ENCODE measurements at places on chromosomes 7 and 10.

GRCh38 chr10:133335246-133336117 is 1.2 kb downstream of the CALY start:
- no peak overlapping the region for H3K27ac ChIP-seq
- no peaks in the 10 kb centered on the region for H3K36me3 ChIP-seq
- DNase-seq = peak; percentile 87

DNA sequence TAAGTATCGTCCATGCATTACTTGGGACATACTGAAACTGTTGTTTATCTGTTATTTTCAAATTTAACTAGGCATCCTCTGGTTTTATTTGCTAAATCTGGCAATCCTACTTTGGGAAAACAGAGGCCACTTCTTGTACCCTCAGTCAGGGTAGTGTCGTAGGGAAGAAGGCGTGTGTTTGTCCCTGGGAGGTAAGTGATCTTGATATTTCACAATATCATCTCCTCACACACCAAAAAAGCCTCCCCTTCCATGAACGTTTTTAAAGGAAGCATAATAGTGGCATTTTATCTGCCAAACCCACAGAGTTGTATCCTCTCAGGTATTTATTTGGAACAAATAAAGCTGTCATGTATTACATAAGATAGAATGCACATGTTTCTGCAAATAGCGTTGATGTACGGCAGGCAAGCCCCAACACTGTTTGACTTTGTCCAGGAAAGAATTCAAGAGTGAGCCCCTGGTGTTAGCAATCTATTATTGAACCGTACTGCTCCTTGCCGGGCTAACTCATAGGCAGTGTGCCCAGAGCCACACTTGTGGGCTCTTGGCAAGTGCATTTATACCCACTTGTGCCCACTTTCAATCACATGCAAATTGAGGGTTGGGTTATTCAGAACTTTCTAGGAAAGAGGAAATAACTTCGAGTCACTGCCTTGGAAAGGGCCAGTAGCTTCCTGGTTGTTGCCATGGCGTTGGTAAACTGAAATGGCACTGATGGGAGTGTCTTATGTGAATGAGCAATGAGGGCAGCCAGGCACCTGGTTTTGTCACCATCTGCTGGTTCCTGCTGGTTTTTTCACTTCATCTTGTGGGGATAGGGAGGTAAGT is 266.0 kb downstream of the USP6NL start:
- no peaks in the 10 kb centered on the region for H3K27me3 ChIP-seq
- no peak overlapping the region for H3K27ac ChIP-seq
- no peaks in the 10 kb centered on the region for H3K36me3 ChIP-seq
- H3K4me3 ChIP-seq = no peak overlapping the region
- no peak for DNase-seq

- no peaks in the 10 kb centered on the region for H3K4me1 ChIP-seq
- no peaks in the 10 kb centered on the region for H3K27me3 ChIP-seq
- no peak overlapping the region for H3K4me3 ChIP-seq
- H3K36me3 ChIP-seq = no peaks in the 10 kb centered on the region
Measured at GRCh38 chr10:121808835-121809234, 119.0 kb downstream of the ATE1 start.

DNA sequence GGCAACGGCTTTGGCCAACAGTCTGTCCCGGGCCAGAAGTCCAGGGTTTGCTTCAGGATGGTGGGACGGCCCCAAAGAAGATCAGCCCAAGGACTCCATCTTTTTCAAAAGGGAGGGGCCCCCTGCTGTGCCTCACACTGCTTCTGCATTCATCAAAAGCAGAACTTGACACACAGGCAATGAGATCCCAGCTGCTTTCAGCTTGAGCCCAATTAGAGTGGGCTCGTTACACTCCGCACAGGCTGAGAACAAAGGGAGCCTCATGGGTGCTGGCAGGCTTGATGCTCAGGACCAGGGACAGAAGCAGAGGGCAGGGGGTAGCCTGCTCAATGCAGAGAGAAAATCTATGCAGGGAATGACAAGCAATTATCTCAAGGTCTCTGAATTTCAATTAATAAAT is 45.5 kb downstream of the VOPP1 start:
- H3K36me3 ChIP-seq = no peaks in the 10 kb centered on the region
- H3K27me3 ChIP-seq = no peaks in the 10 kb centered on the region
- H3K4me3 ChIP-seq = no peak overlapping the region
- H3K4me1 ChIP-seq = no peaks in the 10 kb centered on the region
- no peak for DNase-seq

DNA sequence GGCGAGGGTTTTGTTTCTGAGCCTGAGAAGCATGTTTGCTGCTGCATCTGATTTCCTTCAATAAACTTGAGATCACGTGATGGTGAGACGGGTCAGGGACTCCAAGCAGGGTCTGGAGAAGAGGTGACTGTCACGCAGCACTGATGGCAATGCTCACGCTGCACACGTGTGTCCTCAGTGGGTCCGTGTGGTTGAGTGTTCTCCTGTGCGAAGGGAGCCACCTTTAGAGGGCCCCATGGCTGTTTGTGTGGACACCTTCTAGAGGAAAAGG is 100.4 kb downstream of the WDR37 start:
- no peaks in the 10 kb centered on the region for H3K36me3 ChIP-seq
- H3K27me3 ChIP-seq = no peaks in the 10 kb centered on the region
- no peak overlapping the region for H3K27ac ChIP-seq

GRCh38 chr7:125358551-125359167 is 429.0 kb upstream of the POT1 start:
- H3K27me3 ChIP-seq = no peaks in the 10 kb centered on the region
- no peak overlapping the region for H3K4me3 ChIP-seq
- DNase-seq = no peak
- no peaks in the 10 kb centered on the region for H3K36me3 ChIP-seq

GRCh38 chr10:132457328-132458070 is 60.5 kb downstream of the PWWP2B start:
- H3K36me3 ChIP-seq = no peaks in the 10 kb centered on the region
- DNase-seq = peak; percentile 50
- H3K4me1 ChIP-seq = no peaks in the 10 kb centered on the region

- H3K4me1 ChIP-seq = no peaks in the 10 kb centered on the region
- no peak overlapping the region for H3K4me3 ChIP-seq
- no peaks in the 10 kb centered on the region for H3K27me3 ChIP-seq
Measured at GRCh38 chr10:24561453-24561852, 162.2 kb downstream of the ARHGAP21 start.

DNA sequence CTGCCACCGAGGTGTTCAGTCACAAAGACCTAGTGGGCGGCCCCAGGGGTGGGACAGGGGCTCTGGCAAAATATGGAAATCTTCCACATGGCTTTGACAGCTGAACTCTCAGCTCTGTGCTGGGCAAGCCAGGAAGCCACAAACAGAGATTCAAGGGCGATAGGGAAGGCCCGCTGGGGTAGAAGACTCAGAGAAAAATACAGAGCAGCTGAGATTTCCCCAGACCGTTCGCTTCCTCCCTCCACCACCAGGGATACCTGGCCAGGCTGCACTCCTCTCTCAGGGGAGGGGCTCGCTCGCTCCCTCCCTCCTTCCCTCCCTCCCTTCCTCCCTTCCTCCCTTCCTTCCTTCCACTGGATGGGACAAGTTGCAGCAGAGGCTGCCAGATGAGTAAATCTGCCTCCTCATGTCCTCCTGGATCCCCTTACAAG is 260.5 kb downstream of the PRPF18 start:
- H3K27me3 ChIP-seq = no peaks in the 10 kb centered on the region
- no peak overlapping the region for H3K4me3 ChIP-seq
- H3K36me3 ChIP-seq = no peaks in the 10 kb centered on the region
- no peak for DNase-seq
- no peak overlapping the region for H3K27ac ChIP-seq

DNA sequence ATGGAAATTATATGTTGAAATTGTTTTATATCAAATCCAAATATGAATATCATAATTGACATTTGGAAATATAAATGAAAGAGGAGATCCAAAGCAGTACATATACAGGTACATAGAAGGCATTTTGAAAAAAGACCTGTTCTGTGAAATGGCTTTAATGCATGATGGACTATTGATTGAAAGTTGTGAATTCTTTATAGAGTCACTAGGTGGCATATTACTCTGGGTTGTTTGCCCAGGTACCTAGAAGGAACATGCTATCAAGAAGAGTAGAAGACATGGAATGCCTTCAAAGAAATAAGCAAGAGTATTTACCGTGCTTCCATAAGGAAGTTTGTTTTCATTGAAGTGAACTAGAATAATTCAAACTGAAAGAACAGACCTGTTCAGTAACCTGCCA is 160.0 kb upstream of the ANK3 start:
- no peaks in the 10 kb centered on the region for H3K36me3 ChIP-seq
- no peak overlapping the region for H3K27ac ChIP-seq
- DNase-seq = no peak

DNA sequence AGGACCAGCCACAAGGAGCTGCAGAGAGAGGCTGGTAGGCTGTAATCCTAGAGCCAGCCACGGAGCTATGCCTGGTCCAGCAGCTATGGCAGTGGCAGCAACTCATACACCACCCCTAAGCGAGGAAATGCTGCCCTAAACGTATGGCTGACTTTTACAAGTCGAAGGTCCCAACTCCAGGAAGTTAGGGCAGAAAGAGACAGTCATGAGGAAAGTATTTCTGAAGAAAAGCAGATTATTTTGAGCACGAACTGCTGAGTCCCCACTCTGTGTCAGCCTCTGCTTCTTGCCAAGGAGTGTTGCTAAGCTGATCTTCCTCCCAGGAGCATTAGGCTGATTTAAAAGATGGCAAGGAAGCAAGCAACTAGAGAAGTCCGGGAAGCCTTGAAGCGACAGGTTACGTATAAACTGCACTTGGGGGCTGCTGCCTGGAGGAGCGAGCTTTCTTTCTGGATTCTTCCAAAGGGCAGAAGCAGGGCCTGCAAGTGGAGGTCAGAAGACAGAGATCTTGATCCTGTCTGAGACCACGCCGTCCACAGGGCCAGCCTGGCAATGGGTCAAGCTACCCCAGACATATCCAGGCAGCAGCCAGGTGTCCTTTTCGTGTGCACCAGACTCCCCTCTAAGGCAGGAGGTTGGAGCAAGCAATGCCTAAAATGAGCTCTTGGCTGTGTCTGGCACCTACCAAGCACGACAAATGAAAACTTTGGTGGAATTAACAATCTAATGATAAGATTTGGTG is 39.4 kb downstream of the PLXNA4 start:
- no peak for DNase-seq
- H3K27me3 ChIP-seq = no peaks in the 10 kb centered on the region
- H3K4me1 ChIP-seq = no peaks in the 10 kb centered on the region
- no peak overlapping the region for H3K4me3 ChIP-seq

DNA sequence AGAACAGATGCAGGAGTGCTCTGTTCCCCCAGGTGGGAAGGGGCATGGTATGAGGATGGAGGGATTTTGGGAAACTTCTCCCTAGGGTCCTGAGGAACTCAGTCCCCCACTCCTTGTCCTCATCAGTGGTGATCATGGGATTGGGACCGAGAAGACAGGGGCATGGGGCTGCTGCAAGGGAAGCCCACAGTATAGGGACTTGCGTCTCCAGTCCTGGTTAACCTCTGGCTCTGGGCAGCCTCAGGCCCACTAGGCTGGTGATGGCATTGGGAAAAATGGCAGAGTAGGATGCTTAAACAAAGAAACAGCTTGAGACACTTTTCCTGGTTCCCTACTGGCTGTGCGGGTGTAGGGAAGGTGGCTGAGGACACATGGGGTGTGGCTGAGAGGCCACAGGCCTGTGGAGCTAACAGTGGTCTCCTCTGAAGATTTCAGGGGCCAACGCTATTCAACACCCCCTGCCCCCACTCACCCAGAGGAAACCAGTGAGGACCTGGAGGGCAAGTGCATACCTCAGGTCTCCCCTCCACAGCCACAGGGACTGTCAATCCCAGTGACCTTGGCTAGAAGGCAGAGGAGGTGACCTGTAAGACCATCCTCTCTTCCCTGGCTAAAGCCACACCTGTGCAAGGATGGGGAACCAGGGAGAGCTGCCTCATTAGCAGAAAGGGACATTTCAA is 261.3 kb downstream of the CCSER2 start:
- no peaks in the 10 kb centered on the region for H3K4me1 ChIP-seq
- DNase-seq = no peak
- H3K36me3 ChIP-seq = no peaks in the 10 kb centered on the region
- no peak overlapping the region for H3K27ac ChIP-seq
- no peaks in the 10 kb centered on the region for H3K27me3 ChIP-seq
- H3K4me3 ChIP-seq = no peak overlapping the region

- H3K4me3 ChIP-seq = peak overlapping the region; percentile 48
- peak; percentile 49 for DNase-seq
- H3K27me3 ChIP-seq = no peaks in the 10 kb centered on the region
- no peaks in the 10 kb centered on the region for H3K36me3 ChIP-seq
- H3K4me1 ChIP-seq = peaks cover 5% of the 10 kb centered on the region
- no peak overlapping the region for H3K27ac ChIP-seq
Measured at GRCh38 chr10:30999070-30999712, 32.5 kb downstream of the ZNF438 start.

GRCh38 chr10:30433730-30434272 is at the start of gene MAP3K8:
TSS of gene MAP3K8 (plus strand) at chr10:30434184. CDS start at chr10:30438939, 4,755 bp downstream.
- DNase-seq = peak; percentile 97
- no peaks in the 10 kb centered on the region for H3K36me3 ChIP-seq
- H3K27me3 ChIP-seq = no peaks in the 10 kb centered on the region
- H3K27ac ChIP-seq = peak within 1 kb of the TSS; percentile 100

DNA sequence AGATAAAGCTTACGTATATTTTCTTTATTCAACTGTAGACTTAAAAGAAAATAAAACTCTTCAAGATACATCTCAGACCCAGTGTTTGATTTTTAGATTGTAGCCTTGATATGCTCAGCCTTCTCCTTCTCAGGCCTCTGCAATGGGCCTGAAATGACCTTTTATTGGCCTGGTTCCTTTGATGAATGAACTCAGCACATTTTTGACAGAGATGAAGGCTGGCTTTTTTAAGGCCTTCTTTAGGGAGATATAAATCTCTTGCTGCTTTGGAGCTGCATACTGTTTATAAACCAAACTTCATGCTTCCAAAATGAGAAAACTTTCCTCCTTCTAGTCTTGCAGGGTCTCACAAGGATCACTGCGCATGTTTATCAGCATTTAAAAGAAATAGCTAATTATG is 1049.8 kb downstream of the LRMDA start:
- no peak for DNase-seq
- no peaks in the 10 kb centered on the region for H3K36me3 ChIP-seq
- peaks cover 7% of the 10 kb centered on the region for H3K4me1 ChIP-seq
- H3K4me3 ChIP-seq = no peak overlapping the region
- H3K27me3 ChIP-seq = no peaks in the 10 kb centered on the region

DNA sequence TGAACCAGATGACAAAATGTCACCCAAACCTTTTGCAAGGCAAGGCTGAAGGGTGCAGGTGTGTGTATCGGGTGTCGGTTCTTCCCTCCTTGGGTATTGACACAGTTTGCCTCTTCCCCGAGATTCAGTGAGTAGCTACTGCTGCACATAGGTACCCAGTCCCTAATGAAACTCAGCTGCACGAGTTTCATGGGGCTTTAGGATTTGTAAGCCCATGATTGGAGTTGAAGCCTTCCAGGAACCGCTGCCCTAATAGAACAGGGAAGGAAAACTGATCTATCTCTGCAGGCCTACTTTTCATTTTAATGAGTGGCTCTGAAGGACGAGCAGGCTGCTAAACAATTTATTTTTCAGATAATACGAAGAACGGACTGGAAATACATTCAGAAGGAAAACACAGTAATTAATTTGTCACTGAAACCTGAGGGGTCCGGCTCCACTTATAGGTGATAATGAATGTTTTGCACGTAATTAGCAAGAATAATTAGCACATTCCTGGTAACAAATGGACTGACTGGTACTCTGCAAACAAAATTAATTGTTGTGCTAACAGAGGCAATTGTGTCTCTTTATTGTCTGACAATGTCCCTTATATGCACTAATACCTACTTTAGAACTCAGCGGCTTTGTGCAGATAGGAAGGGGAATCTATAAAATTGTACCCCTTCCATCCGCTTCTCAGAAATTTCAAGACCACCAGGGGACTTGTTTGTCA is 49.6 kb upstream of the FZD8 start:
- no peaks in the 10 kb centered on the region for H3K36me3 ChIP-seq
- H3K4me3 ChIP-seq = no peak overlapping the region
- no peaks in the 10 kb centered on the region for H3K27me3 ChIP-seq
- no peak for DNase-seq

Measured in aorta (tissue), 5 donors.